ENCODE measurements at places on chromosomes 4 and X.

GRCh38 chr4:87388901-87389300, 2.1 kb downstream of the HSD17B11 start:
- no peak for DNase-seq

DNA sequence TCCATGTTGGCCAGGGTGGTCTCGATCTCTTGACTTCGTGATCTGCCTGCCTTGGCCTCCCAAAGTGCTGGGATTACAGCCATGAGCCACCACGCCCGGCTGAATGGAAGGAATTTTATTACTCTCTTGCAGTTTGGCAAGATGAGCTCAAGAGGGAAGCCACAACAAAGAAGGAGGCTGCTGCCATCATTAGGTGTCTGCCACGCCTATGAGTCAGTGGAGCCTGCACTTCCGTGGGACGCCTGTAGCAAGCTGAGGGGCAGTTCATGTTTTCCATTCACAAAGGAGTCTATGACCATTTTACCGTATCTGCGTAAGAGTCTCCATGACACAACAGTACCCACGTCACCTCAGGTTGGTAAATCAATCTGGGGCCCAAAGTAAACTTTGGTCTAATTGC, 51.2 kb upstream of the CHRNA9 start:
- DNase-seq, result peak; percentile 55

GRCh38 chrX:132088864-132089263, 39.0 kb downstream of the FRMD7 start:
- DNase-seq, result no peak

GRCh38 chrX:103586314-103586646, 965 bp downstream of the TCEAL4 start:
- DNase-seq, result no peak

DNA sequence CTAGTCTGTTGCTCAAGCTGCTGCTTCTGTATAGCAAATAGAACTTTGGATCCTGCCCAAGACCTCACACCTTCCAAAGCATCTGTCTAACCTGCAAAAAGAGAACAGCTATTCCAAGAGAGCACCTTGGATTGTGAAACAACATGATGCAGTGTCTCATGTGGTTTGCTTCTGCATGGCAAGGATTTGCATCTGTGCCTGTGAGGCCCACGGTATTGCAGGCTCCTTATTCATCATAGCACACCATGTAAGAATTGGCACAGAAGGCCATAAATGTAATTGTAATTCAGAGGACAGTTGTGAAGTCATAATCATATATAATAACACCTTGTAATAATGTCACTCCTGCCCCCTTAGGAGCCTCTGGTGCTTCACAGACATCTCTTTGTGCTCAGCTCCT, 147.1 kb downstream of the ZNF674 start:
- DNase-seq, result no peak

- peak; percentile 19 for DNase-seq
These were observed 14.4 kb upstream of the SMS start for GRCh38 chrX:21926116-21926515.

- no peak for DNase-seq
These were observed 10.3 kb downstream of the ARHGAP6 start for GRCh38 chrX:11655282-11656015.

- peak; percentile 75 for DNase-seq
These were observed 54.0 kb downstream of the JADE1 start for GRCh38 chr4:128863312-128864075.
